Fibroblast of mammary gland (primary cell): ENCODE measurements at places on chromosomes 16 and 17.

DNA sequence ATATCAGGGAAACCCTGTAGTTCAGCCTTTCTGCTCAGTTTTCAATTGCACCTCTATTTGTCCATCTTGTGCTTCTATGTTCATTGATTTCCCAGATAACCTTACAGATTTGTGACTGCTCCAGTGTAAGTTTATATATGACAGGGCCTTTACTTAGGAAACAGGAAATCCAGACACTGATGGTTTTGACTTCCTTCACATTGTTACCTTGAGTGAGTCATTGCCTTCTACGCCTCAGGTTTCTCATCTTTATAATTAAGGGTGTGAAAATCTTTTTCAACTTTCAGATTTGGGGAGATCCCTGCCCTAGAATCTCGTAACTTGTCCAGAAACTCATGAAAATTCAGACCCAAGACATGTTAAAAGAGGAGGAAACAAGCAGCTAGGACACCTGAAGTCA is 342.4 kb upstream of the TBX2 start:
- DNase-seq, result no peak

GRCh38 chr16:11151156-11151884 is 104.7 kb downstream of the SOCS1 start:
- DNase-seq, result no peak

- no peak for DNase-seq
Measured at GRCh38 chr16:23959072-23959751, 123.4 kb downstream of the PRKCB start.

DNA sequence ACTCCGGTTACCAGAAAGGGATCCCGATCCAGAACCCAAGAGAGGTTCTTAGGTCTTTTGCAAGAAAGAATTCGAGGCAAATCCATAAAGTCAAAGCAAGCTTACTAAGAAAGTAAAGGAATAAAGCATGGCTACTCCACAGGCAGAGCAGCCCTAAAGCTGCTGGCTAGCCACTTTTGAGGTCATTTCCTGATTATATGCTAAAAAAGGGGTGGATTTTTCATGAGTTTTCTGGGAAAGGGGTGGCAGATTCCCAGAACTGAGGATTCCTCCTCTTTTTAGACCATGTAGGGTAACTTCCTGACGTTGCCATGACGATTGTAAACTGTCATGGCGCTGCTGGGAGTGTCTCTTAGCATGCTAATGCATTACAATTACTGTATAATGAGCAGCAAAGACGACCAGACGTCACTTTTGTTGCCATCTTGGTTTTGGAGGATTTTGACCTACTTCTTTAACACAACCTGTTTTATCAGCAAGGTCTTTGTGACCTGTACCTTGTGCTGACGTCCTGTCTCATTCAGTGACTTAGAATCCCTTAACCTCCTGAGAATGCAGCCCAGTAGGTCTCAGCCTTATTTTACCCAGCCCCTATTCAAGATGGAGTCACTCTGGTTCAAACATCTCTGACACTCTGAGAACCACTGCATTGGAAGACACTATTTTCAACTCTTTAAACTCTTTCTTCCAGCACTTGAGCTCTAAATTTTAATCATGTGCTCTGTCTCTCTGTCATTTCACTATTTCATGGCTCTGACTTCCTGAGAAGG is 203.6 kb upstream of the CACNG3 start:
- DNase-seq, result no peak

DNA sequence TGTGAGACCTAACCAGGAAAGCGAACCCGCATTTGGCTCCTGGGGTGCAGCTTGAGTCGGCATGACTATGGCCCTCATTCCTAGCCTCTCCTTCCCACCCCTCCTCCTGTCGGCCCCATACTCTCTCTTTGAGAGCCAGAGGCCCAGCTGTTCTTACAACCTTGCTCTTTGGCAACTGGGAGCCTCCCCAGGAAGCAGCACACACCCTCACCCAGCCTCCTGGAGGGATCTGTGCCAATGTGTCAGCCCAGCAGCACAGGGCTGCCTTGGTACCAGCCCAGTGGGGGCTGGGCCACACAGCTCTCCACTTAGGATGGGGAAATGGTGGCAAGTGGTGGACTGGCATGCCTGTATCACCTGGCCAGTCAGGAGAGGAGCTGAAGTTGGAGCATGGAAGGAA is 70.3 kb upstream of the LGALS9 start:
- DNase-seq, result no peak

- peak; percentile 5 for DNase-seq
Measured at GRCh38 chr17:74833501-74834377, 25.9 kb downstream of the GRIN2C start.

GRCh38 chr16:75584108-75584507 is 17.9 kb downstream of the GABARAPL2 start:
- no peak for DNase-seq

DNA sequence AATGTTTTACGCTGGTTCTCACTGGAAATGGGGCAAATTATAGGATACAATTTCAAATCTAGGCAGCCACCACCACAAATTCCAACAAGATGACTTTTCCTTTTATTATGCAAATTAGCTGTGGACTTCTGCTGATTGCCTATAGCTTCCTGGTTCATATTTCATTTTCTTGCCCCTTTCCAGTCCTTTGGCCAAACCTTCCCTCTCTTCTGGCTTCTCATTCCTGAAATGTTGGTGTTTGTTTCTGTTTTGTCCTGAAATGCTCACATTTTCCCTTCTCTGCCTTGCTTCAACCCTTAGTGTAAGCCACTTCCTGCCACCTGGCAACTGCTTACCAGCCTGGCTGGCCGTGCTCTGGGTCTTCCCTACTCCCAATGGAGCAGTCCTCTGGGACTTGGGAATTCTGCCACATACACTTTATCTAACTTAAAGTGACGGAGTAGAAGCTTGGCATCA is 14.0 kb downstream of the PRSS54 start:
- DNase-seq, result no peak

- DNase-seq, result peak; percentile 45
Measured at GRCh38 chr17:29760279-29761039, 137.7 kb upstream of the CORO6 start.

DNA sequence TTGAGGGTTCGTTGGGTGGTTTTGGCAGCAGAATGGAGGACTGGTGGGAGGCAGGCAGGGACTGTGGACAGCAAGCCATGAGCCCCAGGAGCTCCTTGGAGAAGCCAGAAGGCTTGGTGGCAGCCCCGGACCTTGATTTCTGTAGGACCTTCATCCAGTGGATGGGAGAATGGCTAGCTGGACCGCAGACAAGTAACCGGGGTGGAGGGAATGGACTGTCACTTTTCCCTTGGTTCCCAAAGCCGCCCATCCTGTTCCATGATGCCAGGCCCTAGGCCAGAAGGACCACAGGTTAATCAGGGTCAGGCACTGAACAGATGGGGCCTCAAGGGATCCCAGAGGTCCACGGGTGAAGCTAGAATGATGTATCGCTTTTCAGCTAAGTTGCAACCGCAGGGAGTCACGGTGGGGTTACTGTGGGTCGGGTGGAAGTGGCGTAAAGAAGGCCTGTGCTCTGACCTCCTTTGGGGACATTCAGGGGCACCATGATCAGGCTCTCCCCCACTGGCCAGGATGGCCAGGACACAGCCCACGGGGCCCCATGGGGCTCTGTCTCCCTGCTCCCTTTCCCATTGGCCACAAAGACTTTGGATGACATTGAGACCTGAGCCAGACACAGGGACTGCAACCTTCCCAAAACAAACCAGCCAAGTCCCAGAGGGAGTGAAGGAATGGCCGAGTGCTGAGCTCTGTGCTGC is 66.9 kb upstream of the MRTFB start:
- DNase-seq, result peak; percentile 57

DNA sequence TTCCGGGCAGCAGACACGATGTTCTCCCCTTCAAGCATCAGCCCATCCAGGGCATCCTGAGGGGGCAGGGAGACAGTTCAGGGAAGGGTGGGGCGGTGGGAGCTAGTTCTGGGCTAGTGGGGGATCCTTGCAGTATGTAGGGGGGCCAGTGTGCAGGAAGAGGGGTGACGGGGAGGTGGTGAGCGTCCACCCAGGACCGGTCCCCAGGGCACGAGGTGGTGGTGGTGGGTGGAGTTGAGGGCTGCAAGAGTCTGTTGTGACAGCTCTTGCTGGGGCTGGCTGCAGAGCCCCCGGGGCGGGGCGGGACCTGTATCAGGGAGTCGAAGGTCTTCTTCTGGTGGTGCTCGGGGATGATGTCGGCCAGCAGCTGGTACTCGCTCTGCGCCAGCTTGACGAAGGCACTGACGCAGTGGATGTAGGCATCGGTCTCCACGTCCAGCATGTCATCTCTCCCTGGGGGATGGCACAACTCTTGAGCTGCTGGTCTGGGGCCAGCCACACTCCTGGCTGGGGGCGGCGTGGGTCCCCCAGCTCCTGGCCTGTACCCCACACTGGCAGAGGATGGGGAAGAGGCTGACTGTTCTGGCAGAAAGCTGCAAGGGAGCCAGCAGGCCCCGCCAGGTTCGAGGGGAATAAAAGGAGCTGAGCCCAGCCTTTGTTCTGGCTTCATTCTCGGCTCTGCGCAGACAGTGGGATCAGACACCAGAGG is 10.0 kb downstream of the ZACN start:
- no peak for DNase-seq

DNA sequence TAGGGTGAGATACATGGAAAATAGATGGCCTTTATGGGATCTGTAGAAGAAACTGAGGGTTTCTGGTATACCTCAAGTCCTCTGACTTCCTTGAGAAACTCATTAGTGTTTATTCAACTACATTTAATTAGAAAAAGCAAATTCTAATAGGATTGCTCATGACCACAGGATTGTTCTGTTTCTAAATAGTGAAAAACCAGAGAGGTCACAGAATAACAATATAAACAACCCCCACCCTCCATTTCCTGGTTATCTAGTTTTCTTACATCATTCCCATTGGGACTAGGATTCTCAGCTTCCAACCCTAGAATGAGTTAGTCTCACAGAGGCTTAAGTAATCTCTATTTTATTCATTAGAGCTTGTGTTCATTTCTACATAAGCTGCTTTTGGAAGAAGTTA is 30.0 kb downstream of the SF3B3 start:
- DNase-seq, result peak; percentile 92

DNA sequence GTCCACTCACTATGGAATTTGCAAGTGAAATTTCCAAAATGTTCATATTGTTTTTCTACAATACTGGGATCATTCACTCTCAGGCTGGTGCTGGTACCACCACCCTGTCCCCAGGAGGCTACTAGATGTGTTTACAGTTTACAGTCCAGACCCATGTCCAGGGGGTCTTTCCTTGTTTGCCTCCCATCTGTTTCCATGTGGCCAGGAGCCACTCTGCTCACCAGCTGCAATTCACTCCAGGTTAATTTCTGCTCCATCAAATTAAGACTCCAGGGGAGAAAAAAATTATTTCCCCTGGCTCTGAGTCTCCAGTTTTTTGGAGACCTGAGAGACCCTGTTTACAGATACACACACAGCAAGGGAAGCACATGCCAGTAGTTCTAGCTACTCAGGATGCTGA is 12.5 kb upstream of the SRSF1 start:
- DNase-seq, result no peak

GRCh38 chr16:28863929-28864793 is 518 bp downstream of the SH2B1 start:
- DNase-seq, result peak; percentile 79

GRCh38 chr17:77361986-77362620 is 221.3 kb downstream of the SEC14L1 start:
- no peak for DNase-seq

DNA sequence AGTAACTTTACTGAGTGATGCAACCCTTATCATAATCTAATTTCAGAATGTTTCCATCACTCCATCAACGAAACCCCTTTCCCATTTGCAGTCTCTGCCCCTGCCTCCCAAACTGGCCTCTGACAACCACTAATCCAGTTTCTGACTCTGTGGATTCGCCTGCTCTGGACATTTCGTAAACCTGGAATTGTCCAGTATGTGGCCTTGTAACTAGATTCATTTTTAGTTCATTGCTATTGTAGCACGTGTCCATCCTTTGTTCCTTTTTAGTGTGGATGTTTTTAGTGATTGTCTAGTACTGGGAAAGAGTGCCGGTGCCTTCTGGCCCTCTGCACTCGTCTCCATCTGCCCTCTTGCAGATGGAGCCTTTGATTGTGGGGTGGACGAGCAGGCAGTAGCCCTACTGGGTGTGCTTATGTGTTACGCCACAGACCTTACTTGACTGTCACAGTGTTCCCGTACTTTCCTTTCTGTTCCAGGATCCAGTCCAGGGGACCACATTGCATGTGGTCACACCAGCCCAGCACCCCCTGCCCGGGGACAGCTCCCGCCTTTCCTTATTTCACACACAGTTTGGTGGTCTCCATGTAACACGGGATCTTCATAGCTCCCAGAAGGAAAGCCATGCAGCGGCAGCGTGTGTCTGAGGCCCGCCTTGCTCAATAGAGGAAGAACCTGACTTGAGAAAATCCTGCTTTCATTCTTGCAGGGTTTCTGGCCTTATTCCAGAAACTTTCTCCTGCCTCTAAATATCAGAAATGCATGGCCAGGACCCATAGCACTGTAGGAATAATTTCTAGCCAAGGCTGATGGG is 8.8 kb downstream of the KIAA0513 start:
- no peak for DNase-seq

GRCh38 chr17:44830359-44831288 is 537 bp upstream of the GJC1 start:
- no peak for DNase-seq

- DNase-seq, result peak; percentile 93
Measured at GRCh38 chr16:89373355-89374110, 116.8 kb downstream of the ANKRD11 start.

GRCh38 chr17:72952220-72952619 is 140.3 kb downstream of the SLC39A11 start:
- no peak for DNase-seq

GRCh38 chr16:933581-933980 is 37.2 kb downstream of the LMF1 start:
- DNase-seq, result no peak

DNA sequence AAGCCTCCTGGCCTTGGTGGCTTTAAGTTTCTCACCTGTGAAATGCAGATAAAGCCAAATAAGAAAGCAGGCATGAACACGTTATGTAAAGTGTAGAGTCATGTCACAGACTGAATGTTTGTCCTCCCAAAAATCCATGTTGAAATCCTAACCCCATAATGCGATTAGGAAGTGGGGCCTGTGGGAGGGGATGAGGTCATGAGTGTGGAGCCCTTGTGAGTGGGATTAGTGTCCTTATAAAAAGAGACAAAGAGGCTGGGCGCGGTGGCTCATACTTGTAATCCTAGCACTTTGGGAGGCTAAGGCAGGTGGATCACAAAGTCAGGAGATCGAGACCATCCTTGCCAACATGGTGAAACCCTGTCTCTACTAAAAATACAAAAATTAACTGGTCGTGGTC is 19.5 kb upstream of the C16orf78 start:
- no peak for DNase-seq
